Omental fat pad (tissue), 4 donors: ENCODE measurements at places on chromosomes 3 and 15. TPM values are rescaled to one million over a fixed set of nuclear protein-coding genes. Genes with fewer than 3 reads are reported as not detected.

Gene RFTN1
- 94.4 TPM for total RNA-seq

Gene KIF15
- total RNA-seq = 0.84 TPM

Gene STAB1
- 610 TPM for total RNA-seq

- DNase-seq = no peak
These were observed 192.3 kb downstream of the OCA2 start for GRCh38 chr15:27906802-27907201.

GRCh38 chr15:67114846-67115585 lies 49.6 kb downstream of the SMAD3 start:
- DNase-seq = no peak

DNA sequence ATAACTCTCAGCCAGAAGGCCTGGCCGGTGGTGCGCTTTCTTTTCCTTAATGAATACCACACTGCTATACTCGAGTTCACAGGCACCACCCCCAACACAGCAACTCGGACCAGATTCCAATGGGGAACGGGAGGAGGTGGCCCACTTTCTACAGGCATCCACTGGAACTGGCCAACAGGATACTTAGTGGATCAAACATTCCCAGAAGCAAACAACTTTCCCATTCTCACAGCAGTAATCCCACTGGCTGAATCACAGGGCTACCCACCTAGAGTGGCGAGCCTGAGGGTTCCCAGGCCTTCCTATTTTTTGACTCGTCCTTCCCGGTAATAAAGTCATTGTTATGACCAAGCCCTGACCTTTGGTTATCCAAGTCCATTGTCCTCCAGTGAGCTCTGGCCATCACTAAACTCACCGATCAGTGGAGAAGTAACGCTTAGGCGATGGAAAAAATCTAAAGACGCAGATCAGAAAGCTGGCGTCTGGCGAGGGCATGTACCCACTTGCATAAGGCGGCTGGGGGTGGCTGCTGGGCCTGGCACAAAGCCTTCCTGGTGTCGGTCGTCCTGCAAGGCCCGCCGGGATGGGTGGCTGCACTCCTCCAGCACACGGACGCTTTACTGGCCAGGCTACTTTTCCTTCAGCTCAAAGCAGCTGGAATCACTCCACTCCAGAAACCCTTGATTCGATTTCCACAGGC lies 1.2 kb downstream of the EOGT start:
- DNase-seq = no peak

GRCh38 chr3:125206934-125207333 lies 5.6 kb downstream of the SLC12A8 start:
- DNase-seq = no peak

- DNase-seq = no peak
These were observed 49.2 kb upstream of the CTSH start for GRCh38 chr15:78993931-78994530.

DNA sequence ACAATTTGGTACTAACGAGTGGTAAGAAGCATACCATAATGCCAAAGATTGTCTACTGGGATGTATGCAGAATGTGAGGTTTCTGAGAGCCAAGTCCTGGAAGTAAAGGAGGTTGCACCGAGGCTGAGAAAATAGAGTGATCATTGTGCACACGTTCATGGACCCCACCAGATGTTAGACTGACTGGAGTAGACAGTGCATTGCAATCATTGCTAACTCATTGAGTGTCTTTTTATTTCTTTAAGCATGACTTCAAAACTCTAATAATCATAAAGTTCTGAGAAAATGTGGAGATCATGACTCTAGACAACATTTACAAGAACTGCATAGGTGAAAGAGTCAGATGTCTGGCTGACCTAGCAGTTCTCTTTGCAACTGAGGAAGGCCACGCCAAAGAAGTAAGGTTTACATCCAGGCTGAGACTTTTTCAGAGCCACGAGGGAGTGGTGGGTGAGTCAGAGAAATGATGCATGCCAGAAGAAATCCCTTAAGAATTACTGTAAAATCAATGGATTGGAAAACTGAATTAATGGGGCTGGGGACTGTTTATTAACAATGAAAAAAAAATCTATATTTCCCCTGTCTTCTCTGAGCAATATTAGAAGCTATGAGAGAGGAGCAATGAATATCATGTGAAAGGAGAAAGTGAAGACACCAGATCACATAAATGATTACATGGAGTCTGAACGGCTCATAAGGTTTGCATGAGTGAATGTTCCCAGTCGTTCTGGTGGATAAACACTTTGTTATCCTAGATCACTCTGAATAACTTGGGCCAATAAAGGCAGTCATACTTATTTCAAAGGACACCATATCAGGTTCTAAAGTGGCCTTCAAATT lies 76.0 kb upstream of the SLC25A26 start:
- DNase-seq = no peak

DNA sequence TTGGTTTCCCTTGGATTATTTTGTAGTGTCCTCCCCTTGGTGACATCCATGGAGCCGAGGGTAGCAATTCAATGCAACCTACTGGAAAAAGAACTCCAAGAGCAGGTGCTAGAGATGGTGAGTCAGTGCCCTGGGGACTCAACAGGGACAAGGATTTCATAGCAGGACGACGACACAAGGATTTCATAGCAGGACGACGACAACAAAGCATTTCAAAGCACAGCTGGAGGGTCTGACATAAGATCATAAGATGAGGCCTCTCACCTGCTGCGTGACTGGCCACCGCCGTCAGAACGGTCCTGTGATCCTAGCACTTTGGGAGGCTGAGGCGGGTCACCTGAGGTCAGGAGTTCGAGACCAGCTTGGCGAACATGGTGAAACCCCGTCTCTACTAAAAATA lies 22.5 kb downstream of the NRROS start:
- no peak for DNase-seq

- DNase-seq = no peak
These were observed 32.2 kb downstream of the SLC15A2 start for GRCh38 chr3:121926380-121926779.

- no peak for DNase-seq
These were observed 142.5 kb downstream of the CPNE4 start for GRCh38 chr3:131892331-131892730.

DNA sequence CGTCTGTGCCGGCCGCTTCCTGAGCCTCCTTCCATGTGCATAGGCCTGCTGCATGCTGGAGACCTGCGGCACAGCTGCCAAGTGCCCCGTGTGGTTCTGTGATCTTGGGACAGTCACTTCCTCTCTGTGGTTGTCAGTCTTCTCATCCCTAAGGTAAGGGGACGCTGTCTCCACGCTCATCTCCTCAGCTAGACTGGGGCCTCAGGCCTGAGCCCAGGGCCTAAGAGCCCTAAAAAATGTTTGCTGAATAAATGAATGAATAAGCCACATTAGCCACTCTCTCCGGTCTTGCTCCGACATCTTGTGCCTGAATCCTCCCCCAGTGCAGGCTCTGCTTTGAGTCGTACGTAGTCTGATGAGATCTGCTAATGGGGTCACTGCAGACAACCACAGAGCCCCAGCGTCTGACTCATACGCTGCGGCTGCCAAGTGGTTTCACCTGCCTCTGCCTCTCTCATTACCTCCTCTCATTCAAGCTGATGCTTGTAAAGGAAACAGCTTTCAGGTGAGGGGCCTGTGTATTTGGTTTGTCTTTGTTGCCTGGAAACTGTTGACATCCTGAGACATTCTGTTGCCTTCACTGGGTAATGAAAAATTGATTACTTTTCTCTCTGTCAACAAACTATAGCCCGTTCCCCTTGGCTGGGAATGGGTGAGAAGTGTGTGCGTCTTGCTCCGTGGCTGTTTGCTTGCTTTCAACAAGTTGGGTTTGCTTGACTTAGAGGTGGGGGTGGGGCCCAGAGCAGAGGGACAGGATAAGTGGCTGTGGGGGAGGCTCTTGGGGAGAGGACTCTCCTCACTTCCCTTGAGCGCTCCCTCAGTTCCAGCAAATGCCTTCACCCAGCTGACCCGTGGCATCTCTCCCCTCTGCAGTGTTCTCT lies 15.9 kb downstream of the RPLP1 start:
- no peak for DNase-seq

- no peak for DNase-seq
These were observed 6.2 kb downstream of the TGFBR2 start for GRCh38 chr3:30612437-30613132.
